ENCODE measurements at places on chromosomes 7 and 10.

GRCh38 chr7:87473986-87474385, 1.5 kb downstream of the ABCB4 start:
- DNase-seq, result no peak

- no peak for DNase-seq
Observed at GRCh38 chr10:131041441-131041840, 270.1 kb downstream of the TCERG1L start.

DNA sequence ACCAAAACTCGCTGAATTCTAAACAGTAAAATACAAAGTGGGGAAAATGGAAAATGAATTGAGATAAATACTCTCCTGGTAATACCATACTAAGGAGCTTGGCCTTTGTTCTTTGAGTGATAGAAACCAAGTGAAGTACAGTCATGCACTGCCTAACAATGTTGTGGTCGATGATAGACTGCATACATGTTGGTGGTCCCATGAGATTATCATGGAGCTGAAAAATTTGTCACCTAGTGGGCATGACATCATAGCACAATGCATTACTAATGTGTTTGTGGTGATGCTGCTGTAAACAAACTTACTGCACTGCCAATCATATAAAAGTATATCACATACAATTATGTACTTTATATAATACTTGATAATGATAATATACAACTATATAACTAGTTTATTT, 419.1 kb downstream of the ARL4A start:
- DNase-seq, result no peak

GRCh38 chr10:1251769-1252168, 195.6 kb downstream of the WDR37 start:
- DNase-seq, result no peak

GRCh38 chr7:99252166-99252895, 20.3 kb upstream of the MYH16 start:
- DNase-seq, result no peak

DNA sequence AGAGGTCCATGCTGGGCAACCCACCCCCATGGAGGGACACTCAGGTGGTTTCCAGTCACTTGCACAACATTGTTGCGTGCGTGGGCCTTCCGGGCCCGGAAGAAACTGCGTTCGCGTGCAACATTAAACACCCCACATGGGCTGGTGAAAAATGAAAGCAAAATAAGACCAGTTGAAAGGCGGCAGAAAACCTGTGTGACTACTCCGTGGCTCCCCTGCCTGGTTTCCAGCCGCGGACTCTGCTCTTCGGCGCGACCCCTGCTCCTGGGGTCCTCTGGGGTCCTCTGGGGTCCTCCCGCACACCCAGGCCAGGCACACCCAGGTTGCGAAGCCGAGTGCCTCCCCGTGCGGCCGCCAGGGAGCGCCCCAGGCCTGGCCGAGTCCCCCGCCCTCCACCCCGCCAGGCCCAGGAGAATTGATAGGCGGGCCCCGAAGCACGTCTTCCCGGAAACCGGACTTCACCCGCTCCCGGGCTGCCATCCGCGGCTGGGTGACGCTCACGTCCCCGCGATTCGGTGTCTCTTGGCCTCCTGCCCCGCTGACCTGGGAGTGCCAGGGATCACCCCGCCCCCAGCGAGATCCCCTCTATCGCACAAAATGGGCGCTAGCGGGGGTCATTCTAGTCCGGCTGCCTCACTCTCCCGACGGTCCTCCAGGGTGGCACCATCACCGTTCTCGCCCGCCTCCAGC, 1.9 kb upstream of the SH2D4B start:
- DNase-seq, result peak; percentile 84

DNA sequence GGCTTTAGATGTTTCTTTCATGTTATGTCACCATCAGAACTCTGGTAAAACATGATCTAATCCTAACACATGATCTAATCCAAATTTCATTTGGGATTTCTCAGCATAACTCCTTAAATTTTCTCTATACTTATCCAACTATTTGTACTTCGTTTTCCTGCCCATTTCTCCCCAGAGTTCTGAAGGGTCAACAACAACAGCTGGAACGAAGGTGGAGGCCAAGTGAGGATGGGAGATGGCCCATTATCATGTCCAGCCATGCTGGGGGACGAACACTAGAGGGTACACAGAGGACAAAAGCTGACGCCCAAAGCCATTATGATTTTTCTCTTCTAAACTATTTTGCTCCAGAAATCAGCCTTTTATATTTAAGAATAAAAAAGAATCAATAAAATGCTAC, 185.4 kb downstream of the DOCK4 start:
- DNase-seq, result no peak

- DNase-seq, result no peak
Observed at GRCh38 chr7:19754521-19755116, 18.8 kb downstream of the TMEM196 start.

Data from stimulated activated naive CD4-positive, alpha-beta T cell (primary cell).